ENCODE measurements at places on chromosomes 2 and 18.

DNA sequence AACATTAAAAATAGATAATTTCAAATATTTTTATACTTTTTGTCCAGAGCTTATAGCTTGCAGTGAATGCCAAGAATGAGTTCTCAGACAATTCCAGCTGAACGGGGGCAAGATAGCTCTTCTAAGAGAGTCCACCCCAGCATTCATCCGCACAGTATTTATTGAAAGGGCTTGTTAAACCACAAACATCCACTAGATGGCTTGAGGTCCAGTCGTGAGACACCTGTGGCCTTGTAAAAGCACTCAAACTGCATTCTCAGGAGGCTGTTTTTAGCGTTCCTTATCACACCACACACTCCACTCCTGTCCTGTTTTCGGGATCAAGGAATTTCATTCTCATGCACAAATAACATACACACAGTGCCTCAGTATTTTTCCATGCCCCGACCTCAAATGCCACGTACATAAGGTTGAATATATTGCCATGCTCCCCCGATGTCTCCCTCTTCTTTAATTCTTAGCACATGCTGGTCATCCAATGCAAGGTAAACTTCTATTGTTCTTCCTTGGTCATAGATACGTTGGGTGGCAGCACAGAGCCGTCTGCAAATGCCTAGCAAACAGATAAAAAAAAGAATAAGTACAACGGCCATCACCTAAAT lies 47.4 kb downstream of the DNAJC10 start:
- DNase-seq = peak; percentile 67

- no peak for DNase-seq
Observed at GRCh38 chr2:207612714-207613113, 12.5 kb downstream of the METTL21A start.

- peak; percentile 92 for DNase-seq
Observed at GRCh38 chr18:77065221-77065981, 67.2 kb downstream of the MBP start.

DNA sequence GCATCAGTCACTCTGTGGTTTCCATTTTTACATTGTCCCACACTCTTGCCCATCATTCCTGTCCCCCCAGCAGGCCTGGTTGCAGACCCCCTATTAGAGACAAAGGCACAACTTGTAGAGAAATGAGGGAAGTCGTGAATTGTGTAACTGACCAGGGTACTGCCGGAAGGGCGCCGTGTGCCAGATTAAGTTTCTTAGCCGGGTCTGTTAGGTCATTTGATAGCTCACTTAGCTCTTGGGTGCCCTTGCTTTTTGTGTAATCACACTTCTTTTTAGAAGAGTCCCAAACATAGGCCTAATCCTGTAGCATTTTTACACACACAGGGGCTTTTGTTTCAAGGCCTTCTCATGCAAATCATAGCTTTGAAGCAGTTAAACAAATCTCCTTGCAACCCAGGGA lies 87.2 kb downstream of the CTAGE1 start:
- no peak for DNase-seq

GRCh38 chr18:53629337-53629736 lies 595.1 kb downstream of the MBD2 start:
- no peak for DNase-seq

- DNase-seq = no peak
Observed at GRCh38 chr18:46261799-46262198, 157.6 kb downstream of the HAUS1 start.

DNA sequence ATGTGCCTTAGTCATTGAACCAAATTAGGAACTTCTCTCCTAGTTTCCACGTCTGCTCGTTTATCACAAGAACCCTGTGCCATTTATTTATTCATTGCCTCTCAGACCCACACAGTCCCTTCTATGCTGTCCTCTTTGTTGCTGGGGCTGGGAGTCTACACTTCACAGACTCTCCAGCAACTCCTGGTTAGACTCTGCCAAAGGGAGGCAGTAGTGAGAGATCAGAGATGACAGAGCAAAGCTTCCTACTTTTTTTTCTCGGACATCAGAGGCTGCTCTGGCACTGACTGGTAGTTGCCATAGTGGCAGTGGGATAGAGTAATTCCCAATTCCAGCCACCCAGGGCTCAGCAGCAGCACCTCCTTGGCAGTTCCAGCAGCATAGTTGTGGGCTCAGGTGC lies 277.5 kb downstream of the BCL11A start:
- no peak for DNase-seq

DNA sequence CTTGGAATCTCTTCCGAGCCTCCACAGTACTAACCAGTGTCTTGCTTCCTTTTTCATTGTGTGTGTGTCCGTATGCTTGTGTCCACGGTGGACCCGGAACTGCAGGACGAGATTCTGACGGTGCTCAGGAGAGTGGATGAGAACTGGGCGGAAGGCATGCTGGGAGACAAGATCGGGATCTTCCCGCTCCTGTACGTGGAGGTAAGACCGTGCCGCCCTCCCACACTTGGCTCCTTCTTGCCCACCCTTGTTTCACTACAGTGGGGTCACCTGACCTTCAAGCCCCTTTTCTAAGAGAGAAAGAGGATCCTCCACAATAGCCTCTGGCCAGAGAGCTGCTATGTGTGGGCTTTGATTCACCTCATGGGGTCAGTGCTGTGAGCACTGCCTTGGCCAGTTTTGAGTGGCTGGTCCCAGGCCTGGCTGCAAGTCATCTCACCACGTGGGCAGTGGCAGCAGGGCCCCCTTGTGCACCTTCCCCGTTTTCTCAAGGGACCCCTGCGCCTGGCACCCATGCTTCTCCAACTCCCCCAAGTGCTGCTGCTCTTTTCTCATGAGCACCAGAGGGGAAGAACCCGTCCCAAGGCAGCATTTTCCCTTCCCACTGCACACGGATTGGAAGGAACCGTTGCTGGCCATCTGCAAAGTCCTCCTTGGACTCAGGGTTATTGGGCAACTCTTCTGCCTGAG lies 242.1 kb downstream of the SEPTIN10 start:
- DNase-seq = no peak

GRCh38 chr2:164877169-164877568 lies 35.5 kb upstream of the COBLL1 start:
- DNase-seq = no peak

DNA sequence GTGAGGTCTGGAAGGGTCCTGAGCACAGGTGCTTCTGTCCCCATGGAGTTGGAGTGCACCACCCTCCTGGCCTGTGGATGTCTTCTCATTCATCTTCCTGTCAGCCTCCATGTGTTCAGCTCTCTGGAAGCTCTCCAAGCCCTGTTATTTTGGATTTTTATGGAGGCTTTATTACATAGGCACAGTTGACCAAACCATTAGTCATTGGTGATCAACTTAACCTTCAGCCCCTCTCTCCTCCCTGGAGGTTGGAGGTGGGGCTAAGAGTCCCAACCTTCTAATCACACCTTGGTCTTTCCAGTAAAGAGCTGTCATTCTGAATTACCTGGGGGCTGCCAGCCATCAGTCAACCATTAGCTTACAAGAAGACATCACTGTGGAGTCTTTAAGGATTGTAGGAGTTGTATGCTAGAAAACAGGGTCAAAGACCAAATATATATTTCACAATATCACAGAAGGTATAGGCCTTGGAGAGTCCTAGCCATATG lies 7.5 kb upstream of the MCFD2 start:
- no peak for DNase-seq

GRCh38 chr2:124025171-124025580 lies at the start of gene CNTNAP5:
Gene CNTNAP5, plus strand, starts transcription at chr2:124025287. Its CDS starts 364 bp downstream, at chr2:124025651.
- DNase-seq = no peak

DNA sequence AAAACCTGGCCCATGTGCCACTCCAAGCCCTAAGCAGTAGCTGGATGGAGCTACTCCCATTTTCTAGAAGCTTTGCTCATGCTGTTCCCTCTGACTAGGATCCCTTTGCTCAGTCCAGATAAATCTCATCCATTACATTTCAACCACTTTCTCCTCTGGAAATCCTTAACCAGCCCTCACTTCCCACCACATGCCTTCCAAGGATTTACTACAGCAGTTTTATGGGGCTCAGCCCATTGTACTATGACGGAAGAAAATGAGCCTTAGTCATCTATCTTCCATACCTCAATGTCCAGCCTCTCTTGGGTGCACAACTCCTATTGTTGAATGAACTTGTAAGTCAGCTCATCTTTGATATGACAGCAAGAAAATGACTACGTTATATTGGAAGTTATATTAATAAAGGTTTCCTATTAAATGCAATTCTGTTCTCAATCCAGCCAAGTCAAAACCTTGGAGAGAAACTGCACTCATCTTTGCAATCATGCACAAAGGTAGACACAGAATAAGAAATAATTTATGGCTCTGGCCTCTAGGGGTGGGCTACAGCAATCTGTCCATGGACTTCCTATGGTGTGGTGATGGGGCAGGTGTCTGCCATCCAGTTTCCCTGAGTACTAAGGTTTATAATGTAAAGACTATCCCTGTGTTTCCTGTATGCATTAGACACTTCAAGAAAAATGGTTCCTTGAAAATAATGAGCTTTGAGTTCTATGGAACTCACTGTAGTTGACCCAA lies 3.4 kb downstream of the B4GALT6 start:
- DNase-seq = peak; percentile 18

GRCh38 chr18:24246143-24246542 lies 107.3 kb downstream of the CABYR start:
- DNase-seq = no peak

DNA sequence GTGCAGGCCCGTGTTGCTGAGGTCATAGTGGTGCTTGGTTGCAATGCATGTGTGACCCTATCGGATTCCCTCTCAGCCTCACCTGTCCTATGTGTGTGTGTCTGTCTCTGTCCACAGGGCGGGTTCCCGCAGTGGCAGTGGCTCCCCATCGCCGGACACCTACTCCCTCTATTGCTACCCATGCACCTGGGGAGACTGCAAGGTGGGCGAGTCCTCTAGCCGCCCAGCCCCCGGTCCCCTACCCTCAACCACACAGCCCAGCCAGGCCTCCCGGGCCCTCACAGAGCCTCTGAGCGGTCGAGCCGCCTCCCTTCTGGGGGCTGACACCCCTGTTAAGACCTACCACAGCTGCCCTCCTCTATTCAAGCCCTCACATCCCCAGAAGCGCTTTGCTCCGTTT lies 14.2 kb downstream of the GAREM2 start:
- no peak for DNase-seq

DNA sequence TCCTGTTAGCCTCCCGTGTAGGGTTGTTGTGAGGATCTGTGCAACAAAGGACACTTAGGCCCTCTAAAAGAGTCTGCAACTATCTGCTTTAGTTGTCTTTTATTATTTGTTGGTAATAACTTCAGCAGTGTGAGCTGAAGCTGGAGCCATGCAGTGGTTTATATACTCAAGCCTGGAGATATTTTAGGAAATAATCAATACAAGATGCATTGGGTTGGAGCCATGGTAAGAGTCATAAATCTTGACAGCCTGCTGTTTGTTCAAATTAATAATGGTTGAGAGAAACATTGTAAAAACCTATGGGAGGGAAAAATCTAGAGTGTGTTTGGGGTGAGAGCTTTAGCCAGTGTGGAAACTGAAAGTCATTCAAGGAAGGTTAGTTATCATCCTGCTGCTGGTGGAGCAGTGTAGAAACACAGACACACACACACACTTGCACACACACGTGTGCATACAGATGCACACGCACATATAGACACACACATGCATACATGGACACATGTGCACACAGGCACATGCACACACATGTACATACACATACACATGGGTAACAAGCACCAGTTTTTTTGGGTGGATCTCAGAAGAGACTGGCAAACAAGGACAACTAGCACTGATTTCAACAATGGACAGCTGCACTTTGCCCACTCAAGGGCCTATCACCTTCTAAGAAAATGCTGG lies 51.0 kb downstream of the ACOXL start:
- DNase-seq = no peak

Measured in Kasumi-1 (cell line).